ENCODE measurements at places on chromosomes 7 and 10. TPM values are rescaled to one million over a fixed set of nuclear protein-coding genes. Genes with fewer than 3 reads are reported as not detected.

- peak; percentile 95 for DNase-seq
- H3K27ac ChIP-seq = peak overlapping the region; percentile 66
- H3K4me3 ChIP-seq = no peak overlapping the region
- H3K4me1 ChIP-seq = peaks cover 5% of the 10 kb centered on the region
Observed at GRCh38 chr10:125694883-125695282, 11.9 kb upstream of the TEX36 start.

DNA sequence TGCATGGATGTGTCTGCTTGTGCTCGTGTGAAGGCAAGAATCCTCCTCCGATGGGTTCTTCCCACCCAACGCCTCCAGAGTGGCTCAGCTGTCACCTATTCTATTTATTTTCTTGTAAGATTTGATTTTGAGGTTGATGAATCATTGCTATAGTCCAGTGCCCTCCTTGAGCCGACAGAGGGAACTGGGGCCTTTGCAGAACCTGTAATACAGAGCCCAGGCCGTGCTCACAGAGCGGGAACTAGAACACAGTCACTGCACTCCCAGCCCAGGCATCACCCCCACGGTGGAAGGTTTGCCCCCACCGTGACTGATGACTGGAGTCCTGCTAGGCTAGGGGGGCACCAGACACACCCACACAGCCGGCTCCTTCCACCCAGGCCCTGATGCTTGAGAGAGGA lies 2.0 kb downstream of the RARRES2 start:
- H3K4me1 ChIP-seq = peaks cover 15% of the 10 kb centered on the region
- no peak overlapping the region for H3K27ac ChIP-seq
- H3K27me3 ChIP-seq = peaks cover 31% of the 10 kb centered on the region
- peak; percentile 52 for DNase-seq

DNA sequence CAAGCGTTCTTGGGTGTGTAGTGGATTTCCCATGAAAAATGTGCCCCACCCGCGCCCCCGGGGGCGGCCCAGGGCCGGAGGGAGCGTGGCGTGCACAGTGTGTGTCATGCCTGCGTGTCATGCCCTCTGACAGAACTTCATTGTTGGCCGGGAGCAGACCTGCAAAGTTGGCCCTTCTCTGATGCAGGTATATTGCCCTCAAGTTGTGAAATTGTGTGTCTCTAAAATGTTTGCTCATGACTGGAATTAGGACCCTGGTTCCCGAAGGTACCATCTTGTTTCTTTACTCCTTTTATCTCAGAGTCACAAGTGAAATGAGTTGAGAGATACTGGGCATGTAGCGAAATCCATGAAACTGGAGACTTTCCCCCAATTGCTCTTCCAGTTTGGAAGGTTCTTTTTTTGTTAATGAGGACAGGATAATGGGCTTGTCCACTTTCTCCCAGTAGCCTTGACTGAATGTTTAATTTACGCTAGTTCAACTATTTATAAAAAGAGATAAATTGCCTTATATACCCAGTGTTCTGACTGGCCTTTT lies 26.2 kb downstream of the ADK start:
- DNase-seq = peak; percentile 37
- no peaks in the 10 kb centered on the region for H3K36me3 ChIP-seq
- H3K27ac ChIP-seq = peak overlapping the region; percentile 96
- H3K4me3 ChIP-seq = peak overlapping the region; percentile 69
- H3K4me1 ChIP-seq = no peaks in the 10 kb centered on the region
- no peaks in the 10 kb centered on the region for H3K27me3 ChIP-seq

GRCh38 chr10:336247-336646 lies 201.0 kb downstream of the ZMYND11 start:
- no peaks in the 10 kb centered on the region for H3K36me3 ChIP-seq
- no peaks in the 10 kb centered on the region for H3K4me1 ChIP-seq
- no peaks in the 10 kb centered on the region for H3K27me3 ChIP-seq
- H3K4me3 ChIP-seq = no peak overlapping the region

Gene PNLIP
- total RNA-seq = not detected

DNA sequence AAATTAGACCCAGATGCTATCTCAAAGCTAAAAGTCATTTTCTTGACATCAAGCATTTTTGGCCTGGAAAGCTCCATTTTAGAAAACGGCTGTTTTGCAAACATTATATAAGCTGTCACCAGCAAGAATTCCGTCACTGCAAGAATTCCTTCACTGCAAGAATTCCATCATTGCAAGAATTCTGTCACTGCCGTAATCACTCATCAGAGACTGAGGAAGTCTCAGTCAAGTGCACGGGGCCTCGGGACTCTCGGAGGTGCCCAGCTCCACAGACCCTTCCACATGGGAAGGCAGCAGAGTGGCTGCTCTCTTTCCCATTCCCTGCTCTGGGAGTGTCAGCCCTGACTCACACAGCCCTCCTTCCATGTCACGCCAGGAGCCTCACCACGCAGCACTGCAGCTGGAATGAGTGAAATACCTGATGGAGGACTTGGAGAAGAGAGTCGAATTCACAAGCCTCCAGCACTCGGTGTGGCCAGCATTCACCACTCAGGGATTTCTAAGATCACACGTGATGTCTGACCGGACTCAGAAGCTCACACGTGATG lies 168.3 kb downstream of the PTPRN2 start:
- no peaks in the 10 kb centered on the region for H3K4me1 ChIP-seq
- no peak overlapping the region for H3K4me3 ChIP-seq
- DNase-seq = no peak
- no peaks in the 10 kb centered on the region for H3K36me3 ChIP-seq
- H3K27me3 ChIP-seq = no peaks in the 10 kb centered on the region
- no peak overlapping the region for H3K27ac ChIP-seq

Data from fibroblast of lung (primary cell).